ENCODE measurements at places on chromosomes 4 and X.

DNA sequence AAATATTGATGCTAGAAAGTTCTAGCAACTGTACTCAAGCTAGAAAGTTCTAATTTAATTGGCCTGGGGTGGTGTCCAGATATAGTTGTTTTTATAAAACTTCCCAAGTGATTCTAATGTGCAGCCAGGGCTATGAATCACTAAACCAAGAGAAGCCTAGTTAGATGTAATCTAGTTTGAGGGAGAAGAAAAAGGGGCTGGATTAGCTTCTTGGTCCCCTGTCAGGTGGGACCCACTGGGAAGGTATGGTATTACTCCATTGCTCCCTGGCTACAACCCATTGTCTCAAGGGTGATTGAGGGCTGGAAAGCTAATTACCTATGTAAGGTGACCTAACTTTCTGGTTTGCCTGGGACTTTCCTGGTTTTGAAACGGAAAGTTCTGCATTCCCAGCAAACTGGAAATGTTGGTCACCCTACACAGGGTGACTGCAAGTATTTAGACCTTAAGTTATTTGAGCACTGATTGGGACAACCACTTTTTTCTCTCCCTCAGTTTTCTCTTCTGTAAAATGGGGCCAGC lies 23.9 kb upstream of the MSN start:
- DNase-seq = no peak

- peak; percentile 83 for DNase-seq
Observed at GRCh38 chr4:29277381-29277780, 1442.8 kb upstream of the PCDH7 start.

DNA sequence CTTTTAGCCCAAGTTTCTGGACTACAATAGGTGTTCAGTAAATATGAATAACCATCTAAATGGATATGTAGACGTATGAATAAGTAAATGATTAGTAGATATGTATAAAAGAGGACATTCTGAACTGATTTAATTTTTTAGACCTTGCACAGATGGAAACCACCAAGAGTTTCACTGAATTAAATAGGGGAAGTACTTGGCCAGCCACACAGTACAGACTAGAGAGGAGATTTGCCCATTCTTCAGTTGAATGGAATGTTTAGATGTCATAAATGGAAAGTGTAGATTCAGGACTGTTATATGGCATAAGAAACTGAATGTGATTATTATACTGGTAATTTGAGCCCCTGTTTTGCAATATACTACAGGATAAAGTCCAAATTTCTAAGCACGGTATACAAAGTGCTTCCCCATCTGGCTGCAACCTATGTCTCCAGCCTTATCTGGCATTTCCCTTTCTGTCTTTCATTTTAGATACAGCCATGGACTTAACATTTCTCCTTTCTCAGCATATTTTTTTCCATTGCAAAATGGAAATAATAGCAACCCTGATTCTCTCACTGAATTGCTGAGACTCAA lies 137.8 kb upstream of the HS3ST1 start:
- DNase-seq = no peak

GRCh38 chr4:683247-683897 lies 5.6 kb downstream of the SLC49A3 start:
- DNase-seq = no peak

DNA sequence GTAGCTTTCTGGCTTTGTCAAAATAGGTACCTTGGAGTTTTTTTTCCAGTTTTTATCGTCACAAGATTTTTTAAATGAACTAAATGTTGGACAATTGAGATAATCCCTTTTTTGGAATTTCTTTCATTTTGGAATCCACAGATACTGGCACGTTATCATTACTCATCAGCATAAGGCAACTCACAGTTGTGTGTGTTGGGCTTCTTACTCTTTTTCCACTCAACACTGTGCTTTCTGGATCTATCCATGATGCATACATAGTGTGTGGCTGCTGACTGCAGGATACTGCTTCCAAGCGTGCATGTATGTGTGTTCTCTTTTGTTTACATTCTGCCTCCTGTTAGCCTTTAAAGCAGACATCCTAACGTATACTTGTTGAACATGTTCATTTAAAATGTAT lies 113.5 kb upstream of the FAM9A start:
- DNase-seq = no peak

GRCh38 chr4:62087706-62088105 lies 887.6 kb downstream of the ADGRL3 start:
- DNase-seq = no peak

DNA sequence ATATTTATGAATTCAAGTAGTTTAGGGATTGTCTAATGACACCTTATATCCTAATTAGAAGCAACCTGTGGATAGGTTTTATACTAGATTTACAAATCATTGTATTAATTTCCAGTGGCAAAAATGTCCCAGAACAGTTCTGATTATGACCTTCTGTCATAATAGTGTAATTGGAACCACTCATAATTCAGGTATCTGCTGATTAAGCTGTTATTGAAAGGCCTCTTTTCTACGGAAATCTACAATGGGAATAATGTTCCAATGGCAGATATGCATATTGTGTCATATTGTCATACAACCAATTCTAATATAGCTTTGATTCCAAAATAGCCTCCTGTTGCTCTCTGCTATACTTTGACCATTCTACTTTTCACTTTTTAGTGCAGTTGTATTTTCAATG lies 19.0 kb downstream of the MMRN1 start:
- DNase-seq = no peak

DNA sequence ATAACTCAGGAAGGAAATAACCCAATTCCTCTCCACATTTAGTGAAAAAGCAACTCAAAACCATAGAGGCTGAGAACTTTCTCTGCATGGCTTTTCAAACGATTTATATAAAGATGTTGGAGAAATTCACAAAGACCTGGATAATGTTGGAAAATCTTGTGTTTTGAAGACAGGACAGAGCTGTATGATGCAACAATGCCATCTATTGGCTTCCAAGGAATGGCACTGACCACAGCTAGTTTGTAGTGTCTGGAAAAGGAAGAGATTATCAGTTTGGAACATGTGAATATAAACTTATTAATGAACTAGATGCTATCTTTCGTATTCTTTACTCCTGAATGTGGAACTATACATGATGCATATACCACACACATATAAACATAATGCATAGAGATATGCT lies 503.6 kb downstream of the IL1RAPL1 start:
- peak; percentile 23 for DNase-seq

Measured in A673 (cell line).